Esophagus muscularis mucosa (tissue), 4 donors: ENCODE measurements at places on chromosomes 5 and 9.

DNA sequence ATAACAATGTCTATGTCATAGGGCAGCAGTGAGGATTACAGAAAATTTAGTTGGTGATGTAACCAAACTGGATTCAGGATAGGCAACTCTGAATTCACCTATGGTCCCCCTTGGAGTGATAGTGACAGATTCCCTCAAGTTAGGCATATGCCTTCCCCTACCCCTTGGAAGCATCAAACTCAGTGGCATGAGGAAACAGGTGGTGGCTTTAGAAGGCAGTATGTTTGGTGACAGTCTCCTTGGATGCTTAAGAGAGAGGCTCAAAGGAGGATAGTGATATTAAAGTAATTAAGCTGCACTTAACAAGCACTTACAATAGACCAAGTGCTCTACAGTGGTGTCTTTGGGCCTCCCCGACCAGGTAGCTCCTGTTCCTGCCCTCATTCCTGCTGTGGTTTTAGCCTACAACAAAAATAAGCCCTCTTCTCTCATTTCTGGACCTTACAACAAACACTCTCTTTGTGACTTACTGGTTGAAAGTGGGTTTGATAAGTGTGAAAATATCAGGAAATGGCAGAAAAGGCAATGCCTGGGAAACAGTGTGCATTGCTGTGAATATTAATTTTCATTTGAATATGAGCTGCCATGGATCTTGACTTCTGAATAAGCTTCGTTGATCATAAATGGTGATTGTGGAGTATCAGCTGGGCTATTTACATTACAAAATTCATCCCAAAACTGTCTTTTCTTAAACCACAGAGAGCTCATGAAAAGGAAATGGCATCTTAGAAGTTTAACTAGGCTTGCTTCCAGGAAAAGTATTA is 29.2 kb downstream of the NR4A3 start:
- DNase-seq = peak; percentile 62

DNA sequence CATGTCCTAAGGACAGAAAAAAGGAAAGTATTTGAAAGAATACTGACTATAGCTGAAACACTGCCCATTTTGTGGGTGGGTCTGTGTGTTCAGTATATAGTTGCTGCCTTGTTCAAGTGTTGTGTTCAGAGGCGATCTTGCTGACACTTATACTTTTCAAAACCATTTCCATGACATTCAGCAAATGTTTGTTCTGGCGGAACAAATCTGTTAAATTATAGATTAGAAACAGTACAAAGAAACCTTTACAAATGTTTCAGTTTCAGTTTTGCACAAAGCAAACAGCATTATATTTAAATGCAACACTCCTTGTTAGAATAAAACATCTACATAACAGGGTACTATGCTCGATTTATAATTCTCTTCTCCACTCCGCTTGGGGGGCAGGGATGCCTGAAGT is 2276.3 kb downstream of the MAT2B start:
- DNase-seq = no peak

- no peak for DNase-seq
Observed at GRCh38 chr5:143222287-143223231, 180.9 kb downstream of the NR3C1 start.

DNA sequence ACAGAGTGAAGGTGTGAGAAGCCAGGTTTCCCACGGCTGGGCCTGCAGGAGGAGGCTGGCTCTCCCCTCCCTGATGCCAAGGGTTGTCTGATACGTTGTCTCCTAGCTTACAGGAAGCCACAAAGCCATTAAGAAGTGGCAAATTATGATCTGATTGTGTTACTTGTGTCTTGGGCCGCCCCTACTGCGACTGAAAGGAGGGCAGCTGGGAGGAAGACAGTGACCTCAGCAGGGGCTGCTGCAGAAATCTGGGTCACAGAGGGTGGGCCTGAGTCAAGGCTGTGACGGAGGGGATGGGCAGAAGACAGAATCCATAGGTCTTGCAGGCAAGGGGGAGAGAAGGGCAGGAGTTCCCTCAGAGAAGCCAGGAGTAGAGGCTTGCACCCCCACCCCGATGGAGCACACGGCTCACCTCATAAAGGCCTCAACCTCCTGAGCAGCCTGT is 145.0 kb downstream of the FSTL4 start:
- no peak for DNase-seq

DNA sequence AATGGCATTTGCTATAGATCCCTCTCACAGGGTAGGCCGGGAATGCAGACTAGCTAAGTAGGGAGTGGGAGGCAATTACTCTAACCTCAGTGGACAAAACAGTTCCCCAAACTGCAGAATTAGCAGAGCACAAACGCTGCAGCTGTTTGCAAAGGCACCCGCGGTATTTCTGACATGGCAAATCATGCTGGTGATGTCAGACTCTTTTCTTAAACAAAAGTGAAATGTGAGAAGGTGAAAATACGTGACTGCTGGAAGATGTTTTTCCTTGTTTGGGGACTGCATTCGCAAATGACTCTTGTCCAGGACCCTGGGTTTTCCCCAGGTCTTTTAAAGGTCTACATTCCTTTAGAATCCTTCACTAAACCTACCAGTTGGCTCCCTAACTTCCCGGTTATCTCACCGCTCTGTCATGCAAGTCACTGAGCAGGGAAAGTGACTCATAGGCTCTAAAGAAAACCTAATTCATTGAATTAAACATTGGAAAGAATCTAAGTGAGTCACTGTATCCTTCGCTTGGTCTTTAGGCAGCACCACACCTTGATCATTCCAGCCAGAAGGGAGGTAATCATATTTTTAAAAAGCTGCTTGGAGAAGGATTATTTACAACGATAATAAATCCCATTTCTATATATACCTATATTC is 91.5 kb upstream of the DNAH5 start:
- DNase-seq = no peak

DNA sequence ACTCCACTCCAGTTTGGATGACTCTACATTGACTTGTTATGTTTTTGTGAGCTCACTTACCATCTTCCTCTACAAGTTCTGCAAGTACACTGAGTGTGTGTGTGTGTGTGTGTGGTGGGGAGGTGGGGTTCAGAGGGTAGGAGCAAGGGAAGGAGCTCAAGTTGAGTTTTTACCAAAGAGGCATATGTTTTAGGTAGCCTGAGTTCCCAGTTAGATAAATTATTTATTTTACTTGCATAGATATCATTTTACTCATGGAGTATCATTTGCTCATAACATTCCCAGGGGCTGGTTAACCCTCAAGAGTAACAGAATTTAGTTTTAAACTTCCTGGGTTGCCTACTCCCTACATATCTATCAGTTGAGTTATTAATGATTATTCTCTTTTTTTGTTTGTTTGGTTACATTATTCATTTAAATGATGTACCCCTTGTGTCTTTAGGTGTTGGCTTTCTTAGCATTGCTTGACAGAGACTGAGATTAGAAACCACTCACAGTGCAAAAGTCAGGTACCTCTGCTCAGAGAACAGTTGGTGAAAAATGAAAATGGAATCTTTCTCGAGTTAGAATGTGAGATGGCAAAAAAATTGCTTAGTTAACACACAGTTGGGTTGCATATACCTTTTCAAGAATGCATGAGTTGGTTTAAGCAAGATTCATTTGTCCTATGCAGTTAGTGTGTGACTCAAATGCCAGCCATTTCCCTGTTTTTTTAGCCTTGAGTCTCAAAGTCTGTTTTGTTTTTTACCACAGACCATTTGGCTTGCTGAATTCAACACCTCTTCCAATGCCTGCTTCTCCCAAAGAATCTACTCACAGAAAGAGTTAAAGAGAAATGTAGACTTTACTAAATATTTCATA is 29.2 kb downstream of the TNFSF8 start:
- DNase-seq = no peak

- DNase-seq = no peak
Observed at GRCh38 chr9:15420796-15421195, 1.9 kb upstream of the SNAPC3 start.

GRCh38 chr9:114256827-114257328 is 66.0 kb upstream of the ORM1 start:
- no peak for DNase-seq

- no peak for DNase-seq
Observed at GRCh38 chr5:14868771-14869170, 2.8 kb downstream of the ANKH start.

- no peak for DNase-seq
Observed at GRCh38 chr5:103561685-103562452, 720 bp downstream of the NUDT12 start.

DNA sequence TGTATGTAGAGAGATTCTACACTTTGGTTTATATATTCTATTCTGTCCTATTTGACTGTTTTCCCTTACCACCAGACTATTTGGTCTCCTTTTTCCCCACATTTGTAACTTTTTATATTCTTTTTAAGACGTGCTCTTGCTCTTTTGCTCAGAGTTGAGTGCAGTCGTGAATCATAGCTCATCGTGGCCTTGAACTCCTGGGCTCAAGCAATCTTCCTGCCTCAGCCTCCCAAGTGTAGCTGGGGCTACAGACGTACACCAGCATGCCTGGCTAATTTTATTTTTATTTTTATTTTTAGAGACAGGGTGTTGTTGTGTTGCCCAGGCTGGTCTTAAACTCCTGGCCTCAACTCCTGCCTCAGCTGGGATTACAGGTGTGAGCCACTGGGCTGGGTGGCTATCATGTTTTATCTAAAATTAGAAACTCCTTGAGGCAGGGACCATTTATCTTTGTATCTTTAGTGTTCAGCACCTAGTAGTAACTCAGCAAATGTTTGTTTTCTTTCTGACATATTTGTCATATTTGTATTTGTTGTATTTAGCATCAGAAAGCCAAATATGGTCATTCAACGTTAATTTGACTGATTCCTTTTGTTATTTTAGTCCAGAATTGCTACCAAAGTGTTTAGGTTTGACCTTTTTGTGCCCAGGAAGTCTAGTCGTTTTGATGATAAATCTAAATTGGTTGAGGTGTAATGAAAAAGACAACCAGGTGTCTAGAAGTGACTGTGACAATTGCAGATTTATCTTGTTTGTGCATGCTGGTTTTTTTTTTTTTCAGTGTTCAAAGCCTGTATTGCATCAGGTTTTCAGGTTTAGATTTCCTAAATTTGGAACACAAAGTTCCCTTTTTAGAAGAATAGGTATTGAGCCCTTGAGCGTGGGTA is 44.3 kb downstream of the ERBIN start:
- no peak for DNase-seq

GRCh38 chr5:122156724-122157325 is 27.5 kb downstream of the ZNF474 start:
- DNase-seq = no peak

- DNase-seq = no peak
Observed at GRCh38 chr5:139451878-139452660, 10.5 kb downstream of the ECSCR start.

DNA sequence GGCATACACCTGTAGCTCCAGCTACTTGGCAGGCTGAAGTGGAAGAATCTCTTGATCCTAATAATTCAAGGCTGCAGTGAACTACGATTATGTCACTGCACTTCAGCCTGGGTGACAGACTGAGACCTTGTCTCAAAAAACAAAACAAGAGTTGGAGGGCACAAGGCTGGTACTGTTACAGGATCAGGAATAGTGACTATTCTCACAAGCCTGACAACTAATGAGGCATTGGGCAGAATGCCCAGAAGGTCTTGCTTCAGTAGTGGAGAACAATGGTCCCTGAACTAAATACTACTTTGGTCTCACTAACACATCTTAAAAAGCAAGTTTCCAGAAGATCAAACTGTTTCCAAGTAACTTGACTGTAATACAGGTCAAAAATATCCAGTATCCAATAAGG is 182.9 kb upstream of the RFX3 start:
- no peak for DNase-seq

DNA sequence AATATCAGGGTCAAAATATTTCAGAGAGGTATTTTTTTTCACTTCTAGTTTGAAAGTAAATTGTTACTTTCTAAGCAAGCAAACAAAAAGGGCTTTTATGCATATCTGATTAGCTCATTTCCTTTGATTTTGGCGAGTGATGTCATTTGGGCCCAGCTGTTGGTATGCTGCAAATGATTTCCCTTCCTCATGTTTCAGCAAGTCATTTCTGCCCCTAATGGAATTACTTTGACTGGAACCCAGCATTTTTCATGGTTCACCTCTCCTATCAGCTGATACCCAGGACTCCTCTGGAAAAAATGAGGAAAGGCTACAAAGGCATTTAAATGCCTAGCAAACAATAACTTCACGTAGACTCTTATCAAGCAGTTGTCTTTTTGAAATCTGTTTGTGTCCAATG is 500.6 kb downstream of the EBF1 start:
- no peak for DNase-seq

DNA sequence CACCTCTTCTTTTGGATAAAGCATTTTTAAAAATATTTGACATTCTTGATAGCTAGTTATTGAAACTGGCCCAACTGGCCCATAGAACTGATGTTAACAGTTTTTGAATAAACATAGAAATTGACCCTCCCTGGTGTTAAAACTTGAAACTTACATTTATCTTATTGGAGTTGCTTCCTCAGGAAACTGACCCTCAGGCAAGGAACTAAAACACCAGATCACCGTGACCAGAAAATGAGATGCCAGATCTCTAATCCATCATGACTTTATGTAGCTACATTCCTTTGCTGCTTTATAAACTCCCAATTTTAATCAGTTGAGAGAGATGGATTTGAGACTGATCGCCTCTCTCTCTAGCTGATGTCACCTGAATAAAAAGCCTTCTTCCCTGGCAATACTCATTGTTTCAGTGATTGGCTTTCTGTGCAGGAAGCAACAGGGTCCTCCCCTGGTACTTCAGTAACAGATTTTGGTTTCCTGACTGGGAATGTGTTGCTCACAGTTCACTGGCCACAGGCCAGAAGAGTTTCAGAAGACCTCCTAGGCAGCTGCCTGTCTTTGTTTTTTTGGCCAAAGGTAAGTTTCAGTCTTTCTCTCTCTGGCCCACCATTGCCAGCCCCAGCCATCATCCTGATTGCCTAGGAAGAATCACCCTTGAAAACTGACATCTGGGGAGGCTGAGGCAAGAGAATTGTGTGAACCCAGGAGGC is 212.4 kb downstream of the DTWD2 start:
- no peak for DNase-seq

- DNase-seq = no peak
Observed at GRCh38 chr5:148981353-148981752, 81.5 kb downstream of the SH3TC2 start.

DNA sequence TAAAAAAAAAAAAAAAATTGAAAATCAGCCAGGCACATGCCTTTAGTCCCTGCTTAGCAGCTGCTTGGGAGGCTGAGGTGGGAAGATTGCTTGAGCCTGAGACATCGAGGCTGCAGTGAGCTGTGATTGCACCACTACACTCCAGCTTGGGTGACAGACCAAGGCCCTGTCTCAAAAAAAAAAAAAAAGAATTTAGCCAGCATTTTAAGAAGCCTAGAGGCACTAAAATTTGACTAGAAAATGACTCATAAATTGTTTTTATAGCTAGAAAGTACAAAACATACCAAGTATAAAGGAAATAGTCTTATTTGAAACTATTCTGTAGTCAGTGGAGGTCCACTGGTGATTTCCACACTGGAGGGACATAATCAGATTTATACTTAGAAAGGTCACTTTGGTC is 17.5 kb downstream of the LRRC70 start:
- DNase-seq = no peak

DNA sequence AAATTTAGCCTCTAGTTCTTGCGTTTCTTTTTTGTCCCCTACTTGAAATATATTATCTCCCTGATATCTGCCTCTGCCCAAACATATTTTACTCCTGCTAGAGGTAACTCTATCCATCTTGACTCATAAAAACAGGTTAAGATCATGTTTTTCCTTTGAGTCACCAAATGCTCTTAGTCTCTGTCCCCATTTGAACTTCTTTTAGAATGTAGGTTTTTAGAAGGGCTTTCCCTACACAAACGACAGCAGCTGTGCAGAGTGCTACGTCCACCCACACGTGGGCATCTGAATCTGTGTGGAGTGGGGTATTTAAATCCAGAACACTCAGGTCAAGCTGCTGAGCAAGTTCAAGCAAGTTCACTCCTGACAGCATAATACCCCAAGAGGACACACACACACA is 2.2 kb downstream of the HSD17B3 start:
- no peak for DNase-seq

GRCh38 chr5:146884066-146884626 is 5.6 kb upstream of the PPP2R2B start:
- no peak for DNase-seq
